ENCODE measurements at places on chromosomes 3 and 15.

- DNase-seq = peak; percentile 73
Observed at GRCh38 chr3:9503283-9503682, 50.3 kb downstream of the LHFPL4 start.

DNA sequence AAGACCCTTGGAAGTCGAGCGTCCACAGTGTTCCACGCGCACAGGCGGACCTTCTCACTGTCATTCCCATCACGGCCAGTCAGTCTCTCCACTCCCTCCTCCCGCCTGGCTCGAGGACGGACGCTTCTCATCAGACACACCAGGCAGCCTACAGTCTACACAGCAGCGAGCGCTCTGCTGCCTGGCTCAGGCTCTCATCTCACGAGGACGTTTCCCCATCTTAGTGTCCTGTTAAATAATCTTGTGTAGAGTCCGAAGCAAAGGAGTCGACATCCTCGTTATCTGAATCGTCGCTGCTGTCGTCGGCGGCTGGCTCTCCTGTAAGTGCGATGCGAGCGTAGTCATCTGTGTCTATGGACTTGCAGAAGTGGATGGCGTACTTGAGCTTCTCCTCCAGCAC, 12.4 kb upstream of the OCA2 start:
- DNase-seq = no peak

DNA sequence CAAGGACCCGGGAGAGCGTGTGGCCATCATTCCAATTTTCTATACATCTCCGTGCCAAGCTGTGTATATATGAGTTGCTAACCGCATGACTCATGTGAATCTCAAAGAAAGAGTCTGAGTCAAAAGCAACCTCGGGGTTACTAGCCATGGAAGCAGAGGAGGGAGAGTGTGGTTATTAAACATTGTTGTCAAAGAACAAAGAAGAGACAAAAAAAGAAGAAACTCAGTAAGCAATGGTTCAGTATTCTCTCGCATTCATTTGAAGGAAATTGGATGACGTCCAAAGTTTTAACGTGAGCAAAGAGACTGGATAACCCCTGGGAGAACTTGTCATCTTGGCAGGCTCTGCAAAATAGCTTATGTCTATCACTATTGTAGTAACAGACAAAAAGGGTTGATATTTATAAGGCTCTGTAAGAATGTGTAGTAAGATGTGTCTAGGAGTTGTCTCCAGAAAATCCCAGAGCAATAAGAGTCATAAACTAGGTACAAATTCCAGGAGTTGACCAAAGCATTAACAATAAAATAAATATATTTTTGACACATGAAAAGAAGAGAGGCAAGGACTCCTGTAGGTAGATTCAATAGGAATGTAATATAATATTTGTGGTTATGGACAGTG, 52.8 kb upstream of the GRM7 start:
- DNase-seq = no peak

- no peak for DNase-seq
Observed at GRCh38 chr15:65611888-65612615, 1.1 kb upstream of the INTS14 start.

DNA sequence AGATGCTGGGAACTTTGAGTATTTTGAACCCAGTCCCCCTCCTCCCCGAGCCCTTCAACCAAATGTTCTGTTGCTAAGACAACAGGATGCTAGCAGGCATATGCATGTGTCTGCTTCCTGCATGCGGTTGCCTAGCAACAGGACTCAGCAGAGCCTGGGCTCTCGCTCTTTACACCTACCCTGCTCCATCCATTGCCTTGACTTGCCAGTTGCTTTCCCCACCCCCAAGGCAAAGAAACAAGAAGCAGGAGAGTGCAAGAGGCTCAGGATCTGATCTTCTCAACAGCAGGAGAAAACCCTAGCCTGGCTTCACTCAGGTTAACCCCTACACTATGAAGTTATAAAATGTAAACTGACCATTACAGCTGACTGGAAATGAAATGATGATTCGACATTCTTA, 393.0 kb downstream of the IGSF11 start:
- DNase-seq = no peak

- no peak for DNase-seq
Observed at GRCh38 chr3:71018799-71019198, 564.7 kb downstream of the FOXP1 start.

GRCh38 chr3:133112666-133113065, 74.5 kb downstream of the TMEM108 start:
- no peak for DNase-seq

DNA sequence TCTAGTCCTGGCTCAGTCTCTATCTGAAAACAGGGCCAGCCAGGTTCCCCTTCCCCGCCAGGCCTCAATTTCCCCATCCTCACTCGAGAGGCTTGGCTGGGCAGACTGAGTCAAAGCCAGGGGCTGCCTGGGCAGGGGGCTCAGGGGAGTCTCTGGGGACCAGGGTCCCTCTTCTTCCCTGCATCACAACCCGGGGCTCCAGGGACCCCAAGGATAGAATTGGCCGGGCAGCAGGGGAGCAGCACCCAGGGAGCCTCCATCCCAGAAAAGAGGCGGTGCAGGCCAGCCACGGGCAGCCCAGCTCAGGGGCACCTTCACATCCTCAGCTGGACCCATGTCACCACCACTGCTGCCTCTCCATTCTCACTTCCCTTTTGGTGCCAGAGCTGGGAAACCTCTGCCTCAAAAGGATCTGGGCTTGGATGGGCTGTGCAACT, 13.3 kb upstream of the PLXND1 start:
- no peak for DNase-seq

DNA sequence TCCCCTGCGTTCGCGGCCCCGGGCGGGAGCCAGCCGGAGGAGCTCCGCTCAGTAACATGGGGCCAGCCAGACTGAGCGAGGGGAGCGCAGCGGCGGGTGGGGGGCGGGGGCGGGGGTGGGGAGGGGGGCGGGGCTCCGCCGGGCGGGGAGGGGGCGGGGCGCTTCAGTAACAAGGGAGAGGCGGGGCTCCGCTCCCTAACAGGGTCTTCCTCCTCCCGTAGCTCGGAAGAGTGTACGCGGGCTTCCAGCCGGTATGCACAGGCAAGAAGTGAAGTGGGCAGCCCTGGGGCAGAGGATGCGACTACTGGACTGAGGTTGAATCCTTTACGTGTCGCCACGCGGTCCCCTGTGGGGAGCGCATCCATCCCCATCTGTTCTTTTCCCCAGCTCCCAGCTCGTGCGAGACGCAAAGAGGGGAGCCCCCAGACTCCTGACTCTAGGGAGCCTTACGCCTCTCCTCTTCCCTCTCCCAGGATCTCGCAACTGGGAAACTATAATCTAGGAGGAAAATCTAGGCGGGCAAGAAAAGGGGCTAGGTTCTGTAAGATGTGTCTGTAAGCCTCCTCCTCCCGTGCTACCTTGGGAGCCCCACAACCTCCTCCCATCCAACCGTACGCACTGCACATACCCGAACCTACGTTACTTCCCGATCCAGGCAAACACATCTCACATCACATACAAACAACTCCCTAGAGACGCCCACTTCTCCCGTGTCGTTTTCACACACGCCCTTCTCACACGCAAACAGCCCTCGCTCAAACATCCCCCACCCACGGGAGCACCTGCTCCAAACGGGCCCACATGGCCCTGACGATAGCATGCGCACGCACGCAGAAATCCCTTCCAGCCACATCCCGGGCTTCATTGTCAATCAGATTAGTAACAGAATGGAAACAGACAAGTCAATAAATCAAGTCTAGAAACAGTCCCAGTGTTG, at the start of gene SHF:
TSS of gene SHF (minus strand) at position 73 of the 937 bp plus-strand sequence. CDS start at position 58, 15 bp downstream.
- DNase-seq = peak; percentile 88

GRCh38 chr3:59391131-59391530, 341.3 kb upstream of the CFAP20DC start:
- no peak for DNase-seq

DNA sequence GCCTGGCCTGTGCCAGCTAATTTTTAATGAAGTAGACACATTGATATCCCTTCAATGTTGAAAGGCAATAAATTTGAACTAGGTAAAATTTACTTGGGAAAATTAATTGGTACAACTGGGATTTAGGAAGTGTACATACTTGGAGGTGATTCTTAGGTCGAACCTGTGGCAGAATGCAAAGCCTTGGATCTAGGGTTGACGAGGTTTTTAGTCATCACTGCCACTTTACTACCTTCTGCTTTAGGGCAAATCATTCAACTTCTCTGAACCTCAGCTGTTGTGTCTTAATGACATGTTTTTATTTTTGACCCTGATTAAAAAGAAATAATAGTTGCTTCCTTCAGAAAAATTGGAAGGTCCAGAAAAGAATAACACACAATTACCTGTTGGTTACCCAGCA, 2.5 kb downstream of the APPL1 start:
- DNase-seq = no peak

All from stimulated activated CD4-positive, alpha-beta T cell treated with anti-CD3 and anti-CD28 coated beads, Interleukin-4, amount 100 ng/mL, for 24 hours (primary cell).